ENCODE measurements at places on chromosomes 12 and 14.

GRCh38 chr12:44206045-44206444, 370.2 kb downstream of the TMEM117 start:
- DNase-seq: no peak

- no peak for DNase-seq
Measured at GRCh38 chr14:105069522-105069870, 4.3 kb upstream of the GPR132 start.

- DNase-seq: no peak
Measured at GRCh38 chr12:8527250-8528130, 13.2 kb downstream of the CLEC4E start.

GRCh38 chr12:49543914-49544815, 5.3 kb downstream of the KCNH3 start:
- no peak for DNase-seq

GRCh38 chr12:71183846-71184245, 26.0 kb upstream of the TSPAN8 start:
- DNase-seq: no peak

GRCh38 chr12:116415408-116416108, 138.1 kb upstream of the MED13L start:
- DNase-seq: no peak
